ENCODE measurements at places on chromosomes 13 and 19. TPM values are rescaled to one million over a fixed set of nuclear protein-coding genes. Genes with fewer than 3 reads are reported as not detected.

LILRB3 gene
- 16.5 TPM for total RNA-seq

SUGP2 gene
- 32.9 TPM for total RNA-seq

C1QTNF9B gene
- 0.80 TPM for total RNA-seq

DNA sequence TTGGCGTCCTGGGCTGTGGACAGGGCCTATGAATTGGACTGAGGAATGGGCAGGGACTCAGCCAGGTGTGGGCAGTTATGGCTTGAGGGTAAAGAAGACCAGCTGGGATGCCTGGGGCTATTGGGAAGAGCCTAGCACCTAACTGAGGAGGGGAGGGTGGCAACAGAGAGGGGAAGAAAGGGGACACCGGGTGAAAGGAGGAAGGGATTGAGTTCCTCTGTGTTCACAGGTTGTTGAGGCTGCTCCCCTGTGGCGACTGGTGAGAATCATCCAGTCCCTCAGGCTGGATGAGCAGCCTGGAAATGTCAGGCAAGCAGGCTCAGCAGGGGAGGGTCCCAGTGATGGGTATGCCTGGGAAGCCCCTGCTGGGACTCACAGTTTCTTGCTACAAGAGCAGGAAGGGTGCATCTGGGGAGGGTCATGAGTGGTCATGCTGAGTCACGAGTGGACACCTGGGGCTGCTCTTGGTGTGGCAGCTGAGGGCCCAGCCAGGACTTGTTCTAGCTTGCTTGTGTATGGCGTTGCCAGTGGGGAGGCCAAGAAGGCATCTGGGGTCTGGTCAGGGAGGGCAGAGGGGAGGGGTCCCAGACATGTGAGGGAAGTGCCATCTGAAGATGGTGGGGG lies 1.4 kb downstream of the ZNF324 start:
- DNase-seq: no peak

GRCh38 chr19:6219586-6220290 lies 60.0 kb downstream of the MLLT1 start:
- DNase-seq: no peak

- no peak for DNase-seq
Measured at GRCh38 chr19:48102870-48103751, 7.5 kb downstream of the PLA2G4C start.

- DNase-seq: no peak
Measured at GRCh38 chr13:99043831-99044231, 66.0 kb upstream of the DOCK9 start.

CD33 gene
- total RNA-seq: 22.3 TPM

CGB3 gene
- not detected for total RNA-seq

GRCh38 chr13:72890546-72890945 lies 108.6 kb downstream of the PIBF1 start:
- DNase-seq: no peak

DNA sequence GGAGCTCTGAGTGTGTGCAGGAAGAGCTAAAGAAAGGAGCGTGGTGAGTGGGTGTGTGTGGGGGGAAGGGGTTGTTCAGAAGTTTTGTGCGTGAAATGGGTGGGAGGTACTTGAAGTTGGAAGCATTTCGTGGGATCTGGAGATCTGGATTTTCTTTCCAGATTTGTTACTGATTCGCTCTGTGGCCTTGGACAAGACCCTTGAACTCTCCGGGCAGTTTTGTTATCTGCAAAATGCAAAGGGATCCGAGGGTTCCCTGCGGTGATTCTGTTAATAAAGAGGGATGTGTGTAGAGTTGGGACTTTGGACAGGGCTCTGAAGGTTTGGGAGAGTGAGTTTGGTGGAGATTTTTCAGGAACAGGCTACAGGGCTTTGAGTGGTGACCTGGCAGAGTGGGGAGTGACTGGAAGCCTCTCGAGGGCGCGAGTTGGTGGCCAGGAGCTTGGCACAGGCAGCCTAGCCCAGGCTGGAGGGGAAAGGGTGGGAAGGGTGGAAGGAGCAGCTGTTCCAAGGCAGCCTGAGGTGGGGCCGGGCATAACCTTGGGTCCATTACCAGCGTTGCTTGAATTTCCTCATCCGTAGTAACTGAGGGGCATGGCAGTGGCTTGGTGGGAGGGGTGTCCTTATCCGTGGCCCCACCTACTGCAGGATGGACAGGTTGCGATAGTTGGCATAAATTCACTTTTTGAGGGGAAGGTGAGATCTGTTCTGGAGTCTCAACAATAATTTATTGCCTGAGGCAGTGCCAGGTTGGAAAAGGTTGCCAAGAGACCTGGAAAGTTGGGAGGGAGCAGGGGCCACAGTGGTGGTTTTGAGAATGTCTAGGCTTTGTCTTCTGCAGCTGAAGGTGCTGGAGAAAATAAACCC lies 2.1 kb downstream of the ACTN4 start:
- peak; percentile 83 for DNase-seq

DNA sequence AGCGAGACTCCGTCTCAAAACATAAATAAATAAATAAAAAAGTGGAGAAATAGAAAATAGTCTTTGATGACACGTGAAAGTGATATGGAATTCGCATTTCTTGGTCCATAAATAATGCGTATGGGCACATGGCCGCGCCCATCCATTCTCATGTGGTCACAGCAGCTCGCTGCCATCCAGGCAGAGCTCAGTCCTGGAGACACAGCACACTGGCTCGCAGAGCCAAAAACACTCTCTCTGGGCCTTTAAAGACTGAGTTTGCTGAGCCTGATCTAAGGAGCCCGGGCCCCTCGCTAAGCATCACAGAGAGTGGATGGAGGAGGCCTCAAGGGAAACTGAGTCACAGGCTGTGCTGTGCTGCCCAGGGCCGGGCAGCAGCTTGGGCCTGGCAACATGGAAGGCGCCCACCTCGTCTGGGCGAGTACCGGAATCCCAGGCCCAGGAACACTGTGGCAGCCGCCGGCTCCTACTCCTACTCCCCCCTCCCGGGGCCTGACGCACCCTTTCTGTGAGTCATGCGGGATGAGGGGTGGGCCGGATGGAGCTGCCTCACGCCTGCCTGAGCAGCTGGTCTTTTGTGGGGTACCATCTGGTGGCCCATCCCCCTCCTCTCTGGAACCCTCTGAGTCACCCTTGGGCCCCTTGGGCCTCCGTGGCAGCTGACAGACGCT lies 28.9 kb upstream of the CACTIN start:
- no peak for DNase-seq

- DNase-seq: no peak
Measured at GRCh38 chr13:26813321-26813979, 52.9 kb upstream of the GPR12 start.

DNA sequence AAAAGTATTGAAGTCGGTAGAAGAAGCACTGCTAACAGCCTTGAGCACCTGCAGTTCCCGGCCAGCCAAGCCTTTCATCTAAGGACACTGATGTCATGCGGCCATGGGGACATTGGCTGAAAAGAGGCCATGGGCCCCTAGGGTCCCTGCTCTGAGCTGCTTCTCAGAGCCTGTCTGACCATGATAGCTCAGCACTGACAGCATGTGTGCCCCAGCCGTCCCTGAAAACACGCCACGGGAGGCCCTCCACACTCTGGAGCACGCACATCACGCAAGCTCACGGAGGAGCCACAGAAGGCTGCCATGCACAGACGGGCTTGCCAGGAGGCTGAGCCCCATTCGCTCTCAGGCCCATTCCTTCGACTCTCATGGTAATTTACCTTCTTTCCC lies 51.8 kb downstream of the MLLT1 start:
- DNase-seq: no peak

- DNase-seq: no peak
Measured at GRCh38 chr13:100184095-100184494, 95.2 kb downstream of the PCCA start.

- no peak for DNase-seq
Measured at GRCh38 chr13:80336370-80336769, 4.6 kb downstream of the SPRY2 start.

DNA sequence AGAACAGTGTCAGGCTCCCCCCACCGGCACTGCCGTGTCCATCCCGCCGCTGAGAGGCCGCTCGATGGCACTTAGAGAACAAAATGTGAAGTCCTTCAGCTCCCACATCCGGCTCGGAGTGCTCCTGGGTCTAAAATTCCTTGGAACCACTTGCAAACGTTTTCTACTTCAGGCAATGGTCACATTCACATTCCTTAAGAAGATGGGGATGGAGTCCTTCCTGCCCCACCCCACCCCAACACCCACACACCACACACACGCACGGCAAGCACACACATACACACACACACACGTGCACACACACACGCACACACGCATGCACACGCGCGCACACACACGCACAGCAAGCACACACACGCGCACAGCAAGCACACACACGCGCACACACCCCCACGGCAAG lies 83.4 kb downstream of the SOX1 start:
- no peak for DNase-seq

CLEC4M gene
- total RNA-seq: not detected

GRCh38 chr19:32104153-32104849 lies 241.1 kb upstream of the ZNF507 start:
- no peak for DNase-seq

GRCh38 chr13:110108348-110109139 lies 198.4 kb downstream of the COL4A1 start:
- peak; percentile 56 for DNase-seq

All from Peyer's patch (tissue), 4 donors.